ENCODE measurements at places on chromosomes 7 and 10. TPM values are rescaled to one million over a fixed set of nuclear protein-coding genes. Genes with fewer than 3 reads are reported as not detected.

DNA sequence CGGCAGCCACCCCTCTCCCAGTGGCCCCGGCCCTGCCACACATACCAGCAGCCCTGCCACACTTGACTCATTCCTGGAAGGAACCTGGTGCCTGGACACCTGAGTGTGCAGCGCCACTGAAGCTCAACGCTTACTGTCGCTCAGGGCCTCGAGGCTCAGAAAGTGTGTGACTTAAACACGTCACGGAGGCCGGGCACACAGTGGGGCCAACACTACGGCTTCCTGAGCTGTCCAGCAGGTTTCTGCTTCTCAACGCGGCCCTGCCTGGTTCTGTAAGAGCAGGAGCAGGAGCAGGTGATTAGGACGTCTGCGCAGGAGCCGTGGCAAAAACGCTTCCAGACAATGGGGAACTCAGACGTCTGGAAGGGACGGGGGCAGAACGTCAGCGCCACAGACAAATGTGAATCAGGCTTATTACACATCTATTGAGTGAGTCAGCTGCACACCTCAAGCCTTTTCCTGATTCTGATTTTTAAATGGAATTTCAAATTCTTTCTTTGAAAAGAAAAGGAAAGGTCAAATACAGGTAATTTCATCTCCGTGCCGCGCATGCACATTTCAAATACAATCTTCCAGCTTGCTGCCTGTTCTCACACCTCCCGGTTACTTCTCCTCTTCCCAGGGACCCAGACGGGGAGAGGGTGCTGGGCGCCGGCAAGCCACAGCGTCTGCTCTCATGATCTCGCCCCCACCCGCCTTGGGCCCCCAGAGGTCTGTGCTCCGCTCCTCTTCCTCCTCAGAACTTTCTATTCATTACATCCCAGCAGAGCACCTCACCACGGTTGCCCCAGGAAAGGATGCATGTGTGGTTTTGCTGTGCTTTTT lies 66.6 kb downstream of the ADARB2 start:
- DNase-seq = no peak

DNA sequence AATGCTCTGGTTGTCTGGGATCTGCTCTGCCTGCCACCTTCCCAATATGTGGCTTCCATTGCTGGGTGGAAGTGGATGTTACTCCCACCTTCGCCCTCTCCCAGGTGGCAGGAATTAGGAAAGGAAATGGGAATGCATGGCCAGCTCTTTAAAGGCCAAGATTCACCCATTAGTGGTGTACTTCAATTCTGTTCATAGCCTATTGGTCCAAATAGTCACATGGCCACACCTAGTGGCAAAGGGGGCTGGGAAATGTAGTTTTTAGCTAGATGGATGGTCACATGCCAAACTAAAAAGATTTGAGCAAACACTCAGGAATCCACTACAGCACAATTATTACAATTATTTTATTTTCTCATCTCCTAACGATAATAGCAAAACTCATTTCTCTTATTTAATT lies 135.1 kb downstream of the NPY start:
- DNase-seq = no peak

DNA sequence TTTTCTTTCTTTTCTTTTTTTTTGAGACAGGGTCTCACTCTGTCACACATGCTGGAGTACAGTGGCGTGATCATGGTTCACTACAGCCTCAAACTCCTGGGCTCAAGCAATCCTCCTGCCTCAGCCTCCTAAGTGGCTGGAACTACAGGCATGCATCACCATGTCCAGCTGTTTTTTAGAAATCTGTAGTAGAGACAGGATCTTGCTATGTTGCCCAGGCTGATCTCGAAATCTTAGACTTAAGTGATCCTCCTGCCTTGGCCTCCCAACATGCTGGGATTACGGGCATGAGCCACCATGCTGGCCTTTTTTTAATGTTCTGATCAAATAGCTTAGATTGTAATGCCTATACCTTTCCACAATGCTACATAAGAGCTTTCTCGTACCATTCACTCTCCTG lies 107.0 kb upstream of the KCTD7 start:
- no peak for DNase-seq

TMEM225B gene
- total RNA-seq = 0.82 TPM

DNA sequence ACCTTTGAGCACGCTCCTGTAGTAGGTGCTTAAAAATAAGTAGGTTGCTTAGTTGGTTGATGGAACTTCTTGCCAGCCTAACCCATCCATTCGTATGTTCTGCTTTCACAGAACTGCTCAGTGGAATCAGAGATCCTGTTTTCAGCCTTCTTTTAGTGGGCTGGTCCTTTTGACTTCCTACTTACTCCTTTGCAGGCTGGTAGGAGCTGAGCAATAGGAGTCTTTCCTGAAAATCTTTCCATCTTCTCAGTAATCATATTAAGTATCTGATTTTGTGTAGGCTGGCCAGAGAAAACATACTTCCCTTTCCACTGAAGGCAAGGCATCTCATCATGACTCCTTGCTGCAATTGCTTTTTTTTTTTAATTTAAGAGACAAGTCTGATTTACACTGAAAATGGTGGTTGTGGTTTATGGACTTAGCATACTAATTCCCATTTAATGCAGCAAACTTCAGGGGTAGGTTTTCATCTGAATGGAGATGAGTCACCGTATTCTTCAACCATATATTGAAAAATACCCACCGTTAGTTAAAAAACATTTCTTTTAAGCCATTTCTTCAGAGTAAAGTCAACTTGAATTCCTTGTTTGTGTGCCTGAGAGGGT lies 208.0 kb downstream of the ZNF365 start:
- DNase-seq = no peak

DNA sequence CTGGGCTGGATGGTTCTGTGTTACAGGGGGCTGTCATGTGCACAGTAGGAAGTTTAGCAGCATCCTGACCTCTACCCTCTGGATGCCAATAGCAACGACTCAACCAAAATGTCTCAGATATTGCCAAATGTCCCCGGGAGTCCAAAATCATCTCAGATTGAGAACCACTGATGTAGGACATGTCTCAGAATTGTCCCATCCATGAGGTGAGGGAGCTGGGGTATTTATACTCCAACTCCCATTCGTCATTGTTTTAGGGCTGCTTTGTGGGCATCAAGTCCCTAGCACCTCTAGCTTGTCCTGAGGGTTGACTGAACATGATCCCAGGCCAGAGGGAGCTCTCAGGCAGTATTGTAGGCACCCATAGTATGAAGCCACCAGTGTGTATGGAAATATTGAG lies 25.2 kb upstream of the COMTD1 start:
- DNase-seq = no peak

GRCh38 chr7:25311346-25311745 lies 83.1 kb upstream of the NPVF start:
- no peak for DNase-seq

Data from omental fat pad (tissue), 4 donors.